ENCODE measurements at places on chromosomes 3 and 15.

GRCh38 chr15:40398413-40398873 is 7.2 kb upstream of the IVD start:
- peak; percentile 25 for DNase-seq

GRCh38 chr3:8885536-8886316 is 77.5 kb downstream of the RAD18 start:
- DNase-seq: no peak

DNA sequence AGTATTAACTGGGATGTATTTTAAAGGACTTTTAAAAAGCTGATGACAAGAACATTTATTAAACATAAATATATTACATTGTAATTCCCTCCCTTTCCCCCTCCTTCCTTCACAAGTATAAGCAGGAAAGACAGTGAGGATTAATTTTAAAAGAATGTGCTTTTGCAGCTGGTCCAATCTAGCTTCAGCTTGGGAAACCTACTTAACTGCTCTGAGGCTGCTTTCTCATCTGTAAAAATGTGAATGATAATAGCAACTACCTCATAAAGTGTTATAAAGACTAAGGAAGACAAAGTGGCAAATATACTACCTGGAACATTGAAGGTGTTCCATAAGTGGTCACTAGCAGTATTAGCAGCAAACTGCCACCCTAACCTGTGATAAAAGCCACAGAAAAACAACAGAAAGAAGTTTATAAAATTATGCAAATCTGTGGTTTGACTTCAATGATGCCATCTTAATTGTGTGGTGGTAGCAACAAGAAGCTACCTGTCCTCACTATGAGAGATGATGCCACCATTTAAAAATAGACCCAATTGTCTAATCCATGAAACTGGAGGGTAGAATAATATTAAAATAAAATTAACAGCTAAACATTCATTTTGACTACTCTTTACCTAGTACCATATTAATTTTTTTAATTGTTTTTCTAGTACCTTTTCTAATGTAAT is 20.0 kb downstream of the DHX36 start:
- DNase-seq: no peak

- no peak for DNase-seq
Observed at GRCh38 chr3:182597621-182598041, 195.7 kb upstream of the ATP11B start.

DNA sequence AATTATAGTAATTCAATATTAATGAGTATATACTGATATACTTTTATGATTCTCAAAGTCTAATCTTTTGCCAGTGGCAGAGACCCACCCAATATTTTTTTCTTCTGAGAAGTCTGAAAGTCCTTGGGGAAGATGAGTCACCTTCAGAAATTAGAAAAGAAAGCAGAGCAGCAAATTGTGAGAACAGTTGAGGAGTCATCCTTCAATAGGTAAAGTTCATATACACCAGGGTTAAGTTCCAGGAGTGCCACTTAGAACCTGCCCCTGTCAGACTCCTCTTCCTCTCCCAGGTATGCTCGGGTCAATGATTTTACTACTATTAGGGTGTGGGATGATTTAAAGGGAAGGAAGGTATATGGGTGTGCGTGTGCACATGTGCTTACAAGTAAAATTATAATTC is 7.1 kb downstream of the CLRN1 start:
- DNase-seq: no peak

- DNase-seq: no peak
Observed at GRCh38 chr3:117435506-117435905, 725.9 kb downstream of the TUSC7 start.

GRCh38 chr15:49847423-49848281 is 226.8 kb downstream of the DTWD1 start:
- no peak for DNase-seq

Data from mucosa of gallbladder (tissue), 1 donor.